ENCODE measurements at places on chromosomes 13 and 19. TPM values are rescaled to one million over a fixed set of nuclear protein-coding genes. Genes with fewer than 3 reads are reported as not detected.

Gene ZNF682
- total RNA-seq: 4.7 TPM

Gene PPM1N
- total RNA-seq: 4.8 TPM

DNA sequence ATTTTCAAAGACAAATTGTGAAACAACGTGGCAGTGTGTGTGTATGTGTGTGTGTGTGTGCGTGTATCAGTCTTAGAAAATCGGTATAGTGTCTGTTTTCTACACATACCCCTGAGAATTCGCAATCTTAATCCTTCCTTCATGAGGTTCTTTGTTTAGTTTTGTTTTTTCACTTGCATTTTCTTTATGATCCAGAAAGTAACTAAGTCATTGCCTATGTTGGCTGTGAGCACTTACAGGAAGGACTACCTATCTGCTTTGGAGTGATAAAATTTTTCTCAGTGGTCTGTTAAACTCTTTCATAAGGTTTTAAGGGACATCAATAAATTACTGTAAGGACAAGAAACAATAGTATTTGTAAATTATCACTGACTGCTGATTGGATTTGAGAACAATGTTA lies 1587.1 kb downstream of the PCDH9 start:
- no peak for DNase-seq

Gene PLEKHG2
- total RNA-seq: 13.0 TPM

GRCh38 chr19:15367439-15367838 lies 12.1 kb downstream of the AKAP8 start:
- no peak for DNase-seq

Gene CACTIN
- total RNA-seq: 24.4 TPM

- no peak for DNase-seq
Measured at GRCh38 chr19:21574607-21575006, 69.2 kb downstream of the ZNF429 start.

Gene ZGLP1
- 2.3 TPM for total RNA-seq

- no peak for DNase-seq
Measured at GRCh38 chr19:46848389-46848788, 2.3 kb downstream of the AP2S1 start.

DNA sequence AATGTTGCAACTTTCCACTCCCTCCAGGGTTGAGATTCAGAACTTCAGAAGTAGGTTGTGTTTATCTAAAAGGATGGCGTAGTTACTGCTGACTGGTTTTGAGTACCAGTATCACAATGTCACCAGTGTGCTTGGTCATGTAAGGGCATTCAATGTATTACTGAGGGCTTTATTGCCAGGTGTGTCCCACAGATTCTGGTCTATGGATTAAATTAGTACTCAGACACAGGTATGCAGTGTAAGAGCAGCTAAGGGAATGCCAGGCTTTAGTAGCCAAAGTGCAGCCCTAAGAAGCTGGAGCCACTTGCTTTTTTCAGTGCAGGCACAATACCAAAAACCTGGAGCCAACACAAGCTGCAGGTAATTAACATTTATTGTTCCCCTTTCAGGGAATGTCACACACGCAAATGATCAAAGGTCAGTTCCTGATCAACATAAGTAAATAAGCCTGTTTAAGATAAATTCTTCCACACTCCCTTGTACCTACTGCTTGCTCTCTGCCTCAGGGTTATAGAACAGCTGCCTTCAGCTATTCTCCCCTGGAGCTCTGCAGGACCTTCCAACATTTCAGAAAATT lies 130.1 kb upstream of the ZNF91 start:
- DNase-seq: no peak

GRCh38 chr19:32483574-32483973 lies 78.0 kb downstream of the DPY19L3 start:
- DNase-seq: no peak

Gene CGB5
- total RNA-seq: 0.19 TPM

Gene SYT3
- 0.09 TPM for total RNA-seq

Gene CHAMP1
- total RNA-seq: 5.7 TPM

DNA sequence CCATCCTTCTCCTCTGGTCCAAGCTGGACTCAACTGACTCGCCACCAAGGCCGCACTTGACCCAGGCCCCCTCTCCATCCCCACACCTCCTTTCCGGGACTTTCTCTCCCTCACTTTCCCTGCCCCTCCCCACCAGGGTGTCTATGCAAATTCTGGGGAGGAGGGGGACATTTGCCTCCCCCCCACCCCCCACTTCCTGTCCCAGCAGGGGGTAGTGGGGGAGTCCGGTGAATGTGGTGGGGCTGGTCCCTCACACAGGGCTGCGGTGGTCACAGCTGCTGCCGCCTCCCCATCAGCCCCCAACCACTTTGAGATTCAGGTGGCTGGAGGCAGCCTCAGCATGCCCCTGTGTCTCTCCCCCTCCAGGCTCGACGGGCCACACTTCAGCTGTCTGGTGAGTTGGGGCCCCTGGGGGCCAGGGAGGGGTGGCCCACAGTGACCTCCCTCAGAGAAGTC lies 870 bp downstream of the SPIB start:
- DNase-seq: no peak

DNA sequence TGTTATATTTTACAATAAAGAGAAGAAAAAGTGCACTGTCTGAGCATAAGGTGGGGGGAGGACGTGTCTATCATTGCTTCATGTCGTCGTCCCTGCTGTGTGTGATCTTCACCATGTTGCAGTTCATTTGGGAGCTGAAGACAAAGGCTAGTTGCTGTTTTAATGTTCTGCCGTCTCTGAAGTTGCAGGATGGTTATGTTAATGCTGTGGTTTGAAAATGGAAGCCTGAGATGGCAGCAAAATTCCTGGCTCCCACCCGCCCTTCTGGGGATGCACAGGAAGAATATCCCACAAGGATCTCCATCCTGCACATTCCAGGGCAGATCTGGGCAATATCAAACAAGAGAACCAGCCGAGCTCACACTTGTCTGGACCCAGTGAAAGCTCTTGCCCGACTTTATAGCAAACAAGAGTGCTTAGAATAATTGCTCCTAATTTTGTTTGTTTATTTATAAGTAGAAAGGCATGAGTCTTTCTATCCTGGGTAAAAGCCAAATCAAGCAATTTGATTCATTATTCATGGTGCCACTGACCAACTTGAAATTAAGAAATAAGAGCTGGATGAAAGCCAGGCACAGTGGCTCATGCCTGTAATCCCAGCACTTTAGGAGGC lies 110.3 kb upstream of the ABCC4 start:
- DNase-seq: no peak

DNA sequence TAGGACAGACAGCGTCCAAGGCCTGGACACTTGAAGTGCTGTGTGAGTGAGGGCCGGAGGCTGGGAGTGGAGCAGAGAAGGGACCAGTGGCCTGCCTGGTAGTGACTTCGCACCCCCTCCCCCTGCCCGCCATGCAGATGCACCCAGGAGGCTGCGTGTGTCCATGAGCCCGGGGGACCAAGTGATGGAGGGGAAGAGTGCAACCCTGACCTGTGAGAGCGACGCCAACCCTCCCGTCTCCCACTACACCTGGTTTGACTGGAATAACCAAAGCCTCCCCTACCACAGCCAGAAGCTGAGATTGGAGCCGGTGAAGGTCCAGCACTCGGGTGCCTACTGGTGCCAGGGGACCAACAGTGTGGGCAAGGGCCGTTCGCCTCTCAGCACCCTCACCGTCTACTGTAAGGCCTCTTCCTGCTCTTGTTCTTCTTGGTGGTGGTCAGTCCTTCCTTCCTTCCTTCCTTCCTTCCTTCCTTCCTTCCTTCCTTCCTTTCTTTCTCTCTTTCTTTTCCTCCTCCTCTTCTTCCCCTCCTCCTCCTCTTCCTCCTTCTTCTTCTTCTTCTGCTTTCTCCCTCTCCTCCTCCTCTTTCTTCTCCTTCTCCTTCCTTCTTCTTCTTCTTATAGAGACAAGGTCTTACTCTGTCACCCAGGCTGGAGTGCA lies 6.0 kb upstream of the FFAR1 start:
- DNase-seq: no peak

- DNase-seq: peak; percentile 7
Measured at GRCh38 chr13:93690139-93690538, 463.5 kb downstream of the GPC6 start.

DNA sequence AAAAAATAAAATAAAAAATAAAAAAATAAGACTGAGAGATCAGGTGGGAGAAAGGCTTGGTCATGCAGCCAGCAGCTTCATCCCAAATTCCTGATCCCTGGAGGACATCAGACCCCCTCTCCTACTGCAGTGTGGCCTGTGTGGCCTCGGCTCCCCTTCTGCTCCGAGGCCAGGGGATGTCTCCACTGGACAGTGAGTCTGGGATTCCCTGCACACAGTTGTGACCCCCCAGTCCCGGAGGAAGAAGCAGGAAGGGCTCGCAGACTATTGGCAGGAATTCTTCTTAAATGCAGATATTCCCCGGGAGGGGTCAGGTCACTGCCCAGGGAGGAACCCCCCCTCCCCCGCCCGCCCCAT lies 41.9 kb downstream of the ZNF627 start:
- no peak for DNase-seq

- no peak for DNase-seq
Measured at GRCh38 chr13:95154413-95154886, 146.8 kb downstream of the ABCC4 start.

Gene FGF9
- 0.28 TPM for total RNA-seq

DNA sequence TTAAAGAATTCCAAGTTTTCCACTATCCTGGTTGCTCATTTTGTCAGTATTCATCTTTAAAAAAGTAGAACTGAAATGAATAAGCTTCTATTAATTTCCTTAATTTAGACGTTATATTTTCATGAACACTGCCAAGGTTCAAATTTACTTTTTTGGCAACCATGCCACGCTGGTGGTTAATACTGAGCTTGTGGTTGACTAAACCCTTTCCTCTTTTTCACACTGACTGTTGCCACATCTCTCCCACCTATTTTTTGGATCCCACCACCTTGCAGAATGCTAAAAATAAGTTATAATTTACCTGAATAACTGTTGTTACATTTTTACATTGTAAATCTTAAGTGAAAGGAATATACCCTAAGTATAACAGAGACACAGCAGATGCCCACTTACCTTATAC lies 45.0 kb downstream of the FLT3 start:
- no peak for DNase-seq

DNA sequence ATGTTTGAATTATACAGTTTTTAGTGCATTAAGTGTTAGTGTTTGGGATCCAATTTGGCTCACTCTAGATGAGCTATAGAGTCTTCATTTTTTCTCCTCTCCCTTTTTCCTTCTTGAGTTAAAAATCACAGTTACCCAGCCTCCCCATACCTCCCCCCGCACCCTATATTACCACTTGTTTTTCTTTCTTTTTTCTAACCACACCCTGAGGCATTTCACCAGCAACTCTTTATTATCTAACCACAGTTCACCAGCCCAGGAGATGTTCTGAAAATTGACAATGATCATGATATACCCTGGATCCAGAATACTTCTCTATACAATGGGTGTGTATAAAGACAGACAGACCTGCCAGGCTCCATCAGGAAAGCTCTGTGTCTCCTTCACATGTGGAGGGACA lies 86.5 kb upstream of the UBL3 start:
- DNase-seq: no peak

Gene BEST2
- not detected for total RNA-seq

GRCh38 chr13:84843368-84843767 lies 955.9 kb downstream of the SLITRK6 start:
- DNase-seq: no peak

Gene HCST
- total RNA-seq: 50.7 TPM

DNA sequence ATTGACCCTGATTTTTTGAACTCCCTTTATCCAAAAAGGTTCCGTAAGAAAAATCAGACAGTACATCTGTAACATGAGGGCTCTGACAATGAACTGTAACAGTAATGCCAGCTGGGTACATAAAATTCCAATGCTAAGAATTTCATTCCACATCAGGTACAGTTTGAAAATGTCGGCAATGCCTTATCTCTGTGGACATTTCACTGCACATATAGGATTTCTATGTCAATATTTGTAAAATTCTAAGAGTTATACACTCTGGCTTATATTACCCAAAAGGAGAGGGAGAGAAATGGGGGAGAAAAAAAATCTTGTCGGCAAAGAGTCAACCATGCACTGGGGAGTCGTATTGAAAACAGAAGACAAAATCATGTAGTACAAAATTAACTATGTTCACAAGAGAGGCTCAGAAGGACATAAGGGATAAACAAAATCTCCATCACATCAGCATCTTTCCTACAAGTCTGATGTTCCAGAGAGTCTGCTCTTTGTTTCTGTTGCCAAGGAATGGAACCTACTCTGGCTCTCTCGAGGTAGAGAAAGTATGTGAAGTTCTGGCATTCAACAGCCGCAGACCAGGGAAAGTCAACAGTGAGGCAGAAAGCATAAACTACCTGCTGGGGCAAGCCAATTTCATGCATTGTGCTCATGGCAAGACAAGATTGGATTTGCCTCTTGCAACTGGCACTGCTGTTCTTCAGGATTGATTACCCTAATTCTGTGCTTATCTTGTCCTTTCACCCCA lies 72.4 kb downstream of the STARD13 start:
- no peak for DNase-seq

Gene ATP4A
- total RNA-seq: 0.42 TPM

Gene COMP
- 0.09 TPM for total RNA-seq

Measured in thymus (tissue), 14 donors.